ENCODE measurements at places on chromosomes 1 and 21.

DNA sequence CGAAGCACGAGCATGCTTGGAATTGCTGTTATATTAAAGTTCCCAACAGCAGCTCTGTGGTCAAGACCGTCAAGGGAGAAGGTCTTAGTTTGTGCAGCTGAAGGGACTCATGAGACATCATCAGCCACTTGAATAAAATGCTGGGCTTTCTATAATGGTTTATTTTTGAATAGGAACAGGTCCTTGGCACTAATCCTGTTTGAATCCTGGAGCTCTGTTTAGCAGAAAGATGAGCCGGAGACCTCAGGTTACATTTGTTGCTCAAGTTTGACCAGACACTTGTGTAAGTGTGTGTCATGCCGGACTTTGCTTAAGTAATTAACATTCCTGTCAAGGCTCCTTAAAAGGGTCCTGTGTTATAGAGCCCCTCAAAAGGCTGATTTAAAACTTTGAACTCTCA, 186.5 kb downstream of the ROR1 start:
- DNase-seq: no peak

DNA sequence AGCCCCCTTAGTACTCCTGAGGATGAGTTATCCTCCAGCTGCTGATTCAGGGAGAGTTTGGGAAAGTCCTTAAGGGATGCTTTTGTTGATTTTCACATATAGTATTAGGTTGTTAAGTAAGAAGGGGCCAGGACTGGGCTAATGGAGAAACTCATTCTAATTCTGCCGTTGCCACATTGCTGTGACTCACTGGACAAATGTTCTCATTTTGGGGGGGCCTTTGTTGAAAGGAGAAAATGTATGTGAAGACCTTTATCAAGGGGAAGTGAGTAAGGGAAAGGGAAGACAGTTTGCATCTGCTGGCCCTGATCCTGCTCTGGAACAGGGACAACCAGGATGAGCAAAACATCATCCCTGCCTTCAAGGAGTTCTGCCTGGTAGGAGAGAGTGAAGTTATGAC, 123.2 kb upstream of the FGGY start:
- no peak for DNase-seq

GRCh38 chr1:222750651-222751050, 13.6 kb downstream of the FAM177B start:
- DNase-seq: no peak

- DNase-seq: no peak
Observed at GRCh38 chr21:45581322-45581712, 39.1 kb upstream of the SLC19A1 start.

DNA sequence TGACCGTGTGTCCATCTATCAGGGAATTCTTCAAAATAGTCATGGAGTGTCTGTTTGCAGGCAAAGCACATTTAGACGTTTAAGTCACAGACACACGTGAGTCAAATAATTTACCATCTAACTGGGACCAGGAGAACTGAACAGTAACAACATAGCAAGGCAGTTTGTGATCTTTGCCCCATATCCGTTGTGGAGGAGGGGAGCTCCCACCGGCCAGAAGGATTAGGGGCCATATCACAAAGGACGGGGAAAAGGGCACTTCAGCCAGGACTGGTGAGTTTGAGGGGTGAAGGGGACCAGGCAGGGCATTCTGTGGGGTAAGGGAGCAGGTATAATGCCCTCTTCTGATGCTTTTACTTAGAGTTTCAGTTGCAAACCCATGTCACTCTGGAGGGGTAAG, 22.9 kb downstream of the ELAPOR1 start:
- DNase-seq: no peak

GRCh38 chr21:31490443-31490842, 146.4 kb upstream of the TIAM1 start:
- no peak for DNase-seq

GRCh38 chr1:96464991-96465390, 256.6 kb upstream of the PTBP2 start:
- no peak for DNase-seq

GRCh38 chr1:228155596-228156514, 6.1 kb downstream of the GJC2 start:
- DNase-seq: no peak

DNA sequence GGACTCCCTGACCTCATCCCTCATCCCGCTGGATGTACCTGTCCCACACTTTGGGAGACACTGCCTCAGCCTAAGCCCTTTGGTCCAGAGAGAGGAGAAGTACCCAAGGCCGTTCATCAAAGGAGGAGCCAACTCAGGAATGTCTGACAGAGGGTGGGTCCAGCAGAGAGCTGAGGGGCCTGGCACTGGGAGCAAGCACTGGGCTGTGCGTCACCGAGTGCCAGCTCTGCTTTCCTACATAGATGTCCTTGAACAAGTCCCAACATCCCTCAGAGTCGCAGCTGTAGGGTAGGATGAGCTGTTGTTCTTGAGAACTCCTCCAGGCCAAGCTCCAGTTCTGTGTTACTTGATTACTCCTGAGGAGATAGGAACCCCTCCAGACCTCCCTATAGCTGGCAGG, 68.8 kb upstream of the ACOT11 start:
- DNase-seq: no peak

GRCh38 chr1:106268070-106268469, 788.4 kb upstream of the PRMT6 start:
- DNase-seq: no peak

- DNase-seq: peak; percentile 11
Observed at GRCh38 chr1:16960560-16961296, 19.7 kb downstream of the MFAP2 start.

DNA sequence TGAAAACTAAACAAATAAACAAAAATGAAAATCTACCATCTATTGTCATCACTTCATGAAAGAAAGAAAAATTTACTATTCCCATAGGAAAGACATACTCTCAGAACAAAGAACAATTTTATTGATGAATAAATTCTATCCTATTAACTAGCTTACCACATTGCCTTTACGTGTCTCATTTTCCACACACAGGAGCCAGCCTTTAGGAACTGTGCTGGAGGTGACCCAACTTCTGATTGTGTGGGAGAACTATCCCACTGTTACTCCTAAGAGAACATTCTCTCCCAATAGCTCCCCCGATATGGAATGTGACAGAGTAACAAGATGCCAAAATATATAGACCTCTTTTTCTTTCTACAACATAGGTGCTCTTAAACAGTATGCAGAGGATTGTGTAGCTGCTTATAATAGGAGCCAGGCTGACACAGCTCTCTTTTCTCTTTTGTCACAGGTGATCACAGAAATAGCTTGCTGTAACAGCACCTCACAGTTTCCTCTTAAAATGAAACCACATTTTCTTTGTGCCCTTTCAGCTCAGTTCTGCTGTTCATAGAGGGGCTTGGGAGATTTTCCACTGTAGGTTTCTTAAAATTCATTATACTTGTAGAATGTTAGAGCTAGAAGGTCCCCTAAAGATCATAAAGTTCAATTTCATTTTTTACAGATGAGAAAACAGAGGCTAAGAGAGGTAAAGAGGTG, 35.5 kb downstream of the C21orf91 start:
- DNase-seq: peak; percentile 81

DNA sequence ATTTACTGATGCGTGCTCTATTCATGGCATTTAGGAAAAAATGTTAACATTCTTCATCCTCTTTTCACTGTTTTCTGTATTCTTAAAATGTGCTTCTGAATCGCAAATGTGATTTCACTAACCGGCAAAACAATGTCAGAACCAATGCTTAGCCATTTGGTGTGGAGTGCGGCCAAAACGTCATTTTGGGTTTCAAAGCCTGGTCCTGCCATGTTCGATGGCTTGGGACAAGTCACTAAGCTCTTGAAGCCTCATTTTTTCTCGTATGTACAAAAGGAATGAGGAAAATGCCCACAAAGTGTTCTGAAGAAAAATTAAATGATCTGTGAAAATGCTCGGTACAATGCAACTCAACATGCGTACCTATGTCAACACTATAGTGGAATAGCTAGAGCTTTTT, 175.3 kb downstream of the APP start:
- DNase-seq: no peak

- DNase-seq: no peak
Observed at GRCh38 chr21:31326522-31327242, 17.4 kb downstream of the TIAM1 start.

DNA sequence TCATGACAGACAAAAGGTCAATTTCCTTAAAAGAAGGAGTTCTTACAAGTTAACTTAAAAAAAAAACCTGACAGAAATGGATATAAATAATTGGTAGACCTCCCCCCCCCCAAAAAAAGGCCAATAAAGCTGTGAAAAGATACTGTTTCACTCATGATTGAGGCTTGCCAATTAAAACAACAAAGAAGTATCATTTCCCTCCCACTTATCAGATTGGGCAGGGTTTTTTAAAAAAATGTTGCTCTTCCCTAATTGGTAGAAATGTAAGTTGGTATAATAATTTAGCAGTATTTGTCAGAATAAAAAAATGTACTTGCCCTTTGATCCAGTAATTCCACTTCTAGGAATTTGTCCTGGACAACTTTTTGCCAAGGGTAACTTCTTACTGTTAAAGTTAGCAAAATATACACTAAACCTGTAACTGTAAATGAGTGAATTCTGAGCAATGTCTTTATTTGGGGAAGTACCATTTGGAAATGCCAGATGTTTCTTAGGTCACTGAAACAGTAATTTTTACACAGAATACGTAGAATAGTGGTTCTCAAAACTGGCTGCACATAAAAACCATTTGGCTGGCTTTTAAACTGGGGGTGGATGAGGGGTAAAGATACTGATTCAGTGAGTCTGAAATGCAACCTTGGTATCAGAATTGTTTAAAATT, 17.5 kb downstream of the RNF2 start:
- peak; percentile 31 for DNase-seq

- no peak for DNase-seq
Observed at GRCh38 chr1:147050654-147051053, 112.5 kb downstream of the NBPF12 start.

DNA sequence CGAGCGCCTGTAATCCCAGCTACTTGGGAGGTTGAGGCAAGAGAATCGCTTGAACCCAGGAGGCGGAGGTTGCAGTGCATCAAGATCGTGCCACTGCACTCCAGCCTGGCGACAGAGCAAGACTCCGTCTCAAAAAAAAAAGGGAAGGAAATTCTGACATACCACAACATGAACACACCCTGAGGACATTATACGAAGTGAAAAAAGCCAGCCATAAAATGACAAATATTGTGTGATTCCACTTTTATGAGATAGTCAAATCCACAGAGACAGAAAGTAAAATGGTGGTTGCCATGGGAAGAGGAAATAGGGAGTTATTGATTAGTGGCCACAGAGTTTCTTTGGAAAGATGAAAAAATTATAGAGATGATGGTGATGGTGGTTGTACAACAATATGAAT, 41.7 kb downstream of the EVI5 start:
- no peak for DNase-seq

DNA sequence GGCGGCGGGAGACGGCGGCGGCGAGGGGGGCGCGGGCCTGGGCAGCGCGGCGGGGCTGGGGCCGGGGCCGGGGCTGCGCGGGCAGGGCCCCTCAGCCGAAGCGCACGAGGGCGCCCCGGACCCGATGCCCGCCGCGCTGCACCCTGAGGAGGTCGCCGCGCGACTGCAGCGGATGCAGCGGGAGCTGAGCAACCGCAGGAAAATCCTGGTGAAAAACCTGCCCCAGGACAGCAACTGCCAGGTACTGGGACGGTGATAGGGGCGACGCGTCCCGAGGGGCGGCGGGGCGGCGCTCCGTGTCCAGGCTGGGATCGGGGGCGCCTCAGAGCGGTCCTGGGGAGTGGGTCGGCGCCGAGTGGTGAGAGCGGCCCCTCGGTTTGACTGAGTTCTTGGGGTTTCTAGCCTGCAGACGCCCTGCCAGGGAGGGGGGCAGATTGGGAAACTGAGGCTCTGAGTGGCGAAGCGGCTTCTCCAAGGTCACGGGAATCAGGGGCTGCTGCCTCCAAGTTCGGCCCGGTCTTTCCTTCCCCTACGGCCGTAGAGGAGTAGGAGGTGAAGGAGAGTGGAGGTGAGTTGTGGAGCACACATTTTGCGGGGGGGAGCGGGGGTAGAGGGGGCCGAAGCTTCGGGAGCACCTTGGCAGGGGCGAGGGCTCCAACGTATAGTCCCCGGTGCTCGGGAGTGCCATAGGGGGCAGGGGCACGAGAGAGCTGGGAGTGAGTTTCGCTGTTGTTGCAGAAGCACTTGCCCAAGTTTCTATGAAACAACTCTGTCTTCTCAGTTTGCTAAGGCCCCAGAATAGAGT, 508 bp downstream of the RAVER2 start:
- DNase-seq: peak; percentile 34

DNA sequence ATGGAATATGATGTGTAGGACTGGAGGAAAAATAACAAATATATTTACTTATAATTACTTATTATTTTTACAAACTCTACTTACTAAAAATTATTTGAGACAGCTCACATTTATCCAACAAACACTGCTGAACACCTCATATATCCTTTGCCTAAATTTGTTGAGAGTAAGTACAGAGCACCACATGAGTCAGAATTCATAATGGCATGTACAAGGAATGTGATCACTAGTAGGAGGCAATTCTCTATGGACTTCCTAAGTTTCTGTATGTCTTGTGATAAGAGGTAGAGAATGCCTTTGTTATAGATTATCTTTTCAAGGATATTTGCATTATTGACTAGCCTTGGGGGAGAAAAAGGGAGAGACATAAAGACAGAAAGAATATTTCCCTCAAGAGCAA, 8.2 kb upstream of the ST6GALNAC3 start:
- no peak for DNase-seq

GRCh38 chr1:185857442-185857841, 123.3 kb downstream of the HMCN1 start:
- no peak for DNase-seq

DNA sequence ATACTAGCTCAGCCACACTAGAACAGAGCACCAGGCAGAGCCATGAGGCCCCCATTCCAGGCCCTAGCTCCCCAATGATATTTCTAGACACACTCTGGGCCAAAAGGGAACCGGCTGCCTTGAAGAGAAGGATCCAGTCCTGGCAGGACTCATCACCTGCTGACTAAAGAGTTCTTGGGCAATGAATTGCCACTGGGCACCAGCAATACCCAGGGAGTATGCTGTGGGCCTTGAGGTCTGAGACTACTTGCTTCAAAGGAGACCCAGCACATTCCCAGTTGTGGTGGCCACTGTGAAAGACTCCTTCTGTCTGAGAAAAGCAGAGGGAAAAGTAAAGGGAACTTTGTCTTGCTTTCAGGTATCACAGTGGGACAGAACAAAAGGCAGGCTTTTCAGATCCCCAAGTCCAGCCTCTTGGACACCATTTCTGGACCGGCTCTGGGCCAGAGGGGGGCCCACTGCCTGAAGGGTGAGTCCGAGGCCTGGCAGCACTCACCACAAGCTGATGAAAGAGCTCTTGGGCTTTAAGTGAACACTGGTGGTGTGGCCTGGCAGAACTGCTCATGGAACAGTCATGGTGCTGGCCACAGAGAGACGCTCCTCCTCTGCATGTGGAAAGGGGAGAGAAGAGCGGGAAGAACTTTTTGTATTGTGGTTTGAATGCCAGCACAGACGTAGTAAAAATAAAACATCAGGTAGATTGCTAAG, 72.5 kb downstream of the CDC42BPA start:
- no peak for DNase-seq

Measured in GF-D8 (cell line).